Islet precursor cell (in vitro differentiated cells): ENCODE measurements at places on chromosomes 3 and 15.

GRCh38 chr3:176839466-176839865, 357.8 kb downstream of the TBL1XR1 start:
- no peak for DNase-seq

DNA sequence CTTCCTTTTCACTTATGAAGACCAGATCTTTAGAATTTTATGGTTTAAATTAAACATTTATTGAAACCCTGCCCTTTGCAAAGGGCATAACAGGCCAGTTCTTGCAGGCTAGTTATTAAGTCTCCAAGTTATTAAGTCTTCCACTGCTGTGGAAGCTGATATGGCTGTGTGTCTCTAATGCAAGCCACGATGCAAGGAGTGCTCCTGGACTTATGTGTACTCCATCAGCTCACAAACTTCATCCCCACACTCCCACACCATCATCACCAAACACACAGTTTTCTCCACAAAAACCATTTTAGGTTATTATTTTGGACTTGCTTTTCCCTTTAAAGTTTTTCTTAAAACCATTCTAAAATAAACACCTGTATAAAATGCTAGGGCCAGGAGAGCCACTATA, 62.4 kb downstream of the ZIC4 start:
- DNase-seq = no peak

DNA sequence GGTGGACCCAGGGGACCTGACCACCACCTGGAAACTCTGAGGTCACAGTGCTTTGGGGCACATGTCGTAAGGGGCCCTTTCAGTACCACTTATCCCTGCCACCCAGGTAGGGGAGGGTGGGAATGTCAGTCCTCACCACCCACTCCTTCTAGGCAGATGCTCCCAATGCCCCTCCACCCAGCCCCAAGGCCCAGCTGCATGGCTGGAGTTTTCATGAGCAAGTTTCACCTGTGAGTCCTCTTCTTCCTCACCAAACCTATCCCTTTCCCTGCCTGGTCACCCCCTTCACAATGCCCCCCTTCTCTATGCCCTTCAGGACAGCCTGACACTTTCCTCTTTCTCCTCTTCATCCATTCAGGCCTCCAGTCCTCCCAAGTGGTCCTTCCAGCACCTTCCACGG, 9.8 kb downstream of the FAM174B start:
- peak; percentile 47 for DNase-seq

GRCh38 chr15:26235864-26236263, 372.7 kb upstream of the ATP10A start:
- no peak for DNase-seq

GRCh38 chr3:74200952-74201351, 413.5 kb downstream of the CNTN3 start:
- DNase-seq = no peak

- DNase-seq = peak; percentile 88
Observed at GRCh38 chr15:41621200-41622193, 38.7 kb upstream of the MGA start.

- no peak for DNase-seq
Observed at GRCh38 chr3:136645915-136646314, 106.3 kb downstream of the STAG1 start.

DNA sequence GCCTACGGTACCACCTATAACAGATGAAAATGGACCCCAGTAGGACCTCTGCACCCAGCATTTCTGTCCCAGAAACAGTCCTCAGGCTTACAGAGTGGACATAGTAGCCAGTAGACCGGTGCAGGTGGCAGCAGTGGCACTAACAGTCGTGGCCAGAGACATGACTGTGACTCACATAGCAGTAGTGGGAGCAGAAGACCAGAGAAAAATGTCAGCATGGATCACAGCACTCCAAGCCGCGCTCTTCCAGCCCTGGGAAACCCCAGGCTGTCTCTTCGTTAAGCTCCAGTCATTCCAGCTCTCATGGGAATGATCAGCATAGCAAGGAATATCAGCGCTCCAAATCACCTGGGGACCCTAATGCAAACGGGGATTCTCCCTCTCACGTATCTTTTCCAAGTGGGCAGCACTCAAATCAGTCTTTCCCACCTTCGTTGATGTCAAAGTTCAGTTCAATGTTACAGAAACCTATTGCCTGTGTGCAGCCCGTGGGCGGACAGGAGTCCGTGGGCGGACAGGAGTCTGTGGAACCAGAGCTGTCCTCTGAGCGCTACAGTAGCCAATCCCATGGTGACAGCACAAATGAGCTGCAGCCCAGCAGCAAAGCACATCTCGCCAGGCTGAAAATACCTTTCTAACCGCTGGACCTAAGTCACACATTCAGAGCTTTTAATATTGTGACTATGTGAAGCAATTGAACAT, 10.5 kb downstream of the BFSP2 start:
- no peak for DNase-seq

DNA sequence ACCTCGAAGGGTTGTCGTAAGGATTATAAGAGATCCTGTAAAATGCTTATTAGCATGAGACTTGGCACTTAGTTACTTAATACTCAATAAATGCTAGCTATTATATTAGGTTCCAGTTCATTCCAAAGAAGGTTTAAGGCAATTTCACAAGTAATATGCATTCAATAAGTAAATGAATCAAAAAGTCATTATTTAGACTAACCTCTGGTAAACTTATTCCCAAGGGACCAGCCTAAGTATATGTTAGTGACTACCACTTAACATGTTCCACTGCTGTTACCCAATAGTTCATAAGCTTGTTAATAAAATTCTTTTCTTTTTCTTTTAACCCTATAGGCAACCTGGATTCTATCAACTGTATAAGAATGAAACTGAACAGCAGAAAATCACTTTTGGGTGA, 5.1 kb downstream of the PDCD10 start:
- no peak for DNase-seq

GRCh38 chr15:51752888-51753287, 1.5 kb downstream of the TMOD2 start:
- DNase-seq = no peak

DNA sequence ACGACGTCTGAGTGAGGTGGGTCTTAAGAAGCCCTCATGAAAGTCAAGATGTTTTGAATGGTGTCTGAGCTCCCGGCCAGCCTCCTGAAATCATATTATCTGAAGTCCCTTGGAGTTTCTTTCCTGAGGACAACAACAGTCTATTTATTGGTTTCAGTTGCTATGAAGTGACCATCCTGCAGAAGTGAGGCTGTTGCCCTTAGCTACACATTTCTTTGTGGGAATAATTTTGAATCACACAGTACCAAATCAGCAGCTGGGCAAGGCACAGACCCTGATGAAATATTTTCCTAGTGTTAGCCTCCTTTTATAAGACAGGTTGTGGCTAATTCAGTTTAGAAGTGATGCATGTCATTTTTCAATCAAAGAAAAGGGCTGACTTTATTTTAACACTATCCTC, 220.7 kb upstream of the AZI2 start:
- DNase-seq = no peak

- peak; percentile 91 for DNase-seq
Observed at GRCh38 chr3:197599089-197599765, 43.5 kb upstream of the BDH1 start.

DNA sequence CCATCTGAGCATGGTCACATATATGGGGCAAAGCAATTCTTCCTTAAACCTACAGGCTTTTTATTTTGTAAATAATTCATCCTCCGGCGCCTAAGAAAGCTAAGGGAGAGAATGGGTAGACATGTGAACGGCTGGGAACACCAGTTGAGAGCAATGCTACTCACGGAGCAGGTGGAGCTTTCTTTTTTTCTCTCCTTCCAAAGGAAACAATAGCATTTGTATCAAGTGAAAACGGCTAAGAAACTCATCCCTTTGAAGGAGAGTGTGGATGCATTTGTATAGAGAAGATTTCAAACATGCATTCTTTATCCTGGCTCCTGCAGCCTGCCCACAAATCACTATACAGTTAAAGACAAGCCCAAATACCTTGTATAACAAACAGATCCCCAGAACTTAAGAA, 637.8 kb downstream of the MAGI1 start:
- DNase-seq = no peak

DNA sequence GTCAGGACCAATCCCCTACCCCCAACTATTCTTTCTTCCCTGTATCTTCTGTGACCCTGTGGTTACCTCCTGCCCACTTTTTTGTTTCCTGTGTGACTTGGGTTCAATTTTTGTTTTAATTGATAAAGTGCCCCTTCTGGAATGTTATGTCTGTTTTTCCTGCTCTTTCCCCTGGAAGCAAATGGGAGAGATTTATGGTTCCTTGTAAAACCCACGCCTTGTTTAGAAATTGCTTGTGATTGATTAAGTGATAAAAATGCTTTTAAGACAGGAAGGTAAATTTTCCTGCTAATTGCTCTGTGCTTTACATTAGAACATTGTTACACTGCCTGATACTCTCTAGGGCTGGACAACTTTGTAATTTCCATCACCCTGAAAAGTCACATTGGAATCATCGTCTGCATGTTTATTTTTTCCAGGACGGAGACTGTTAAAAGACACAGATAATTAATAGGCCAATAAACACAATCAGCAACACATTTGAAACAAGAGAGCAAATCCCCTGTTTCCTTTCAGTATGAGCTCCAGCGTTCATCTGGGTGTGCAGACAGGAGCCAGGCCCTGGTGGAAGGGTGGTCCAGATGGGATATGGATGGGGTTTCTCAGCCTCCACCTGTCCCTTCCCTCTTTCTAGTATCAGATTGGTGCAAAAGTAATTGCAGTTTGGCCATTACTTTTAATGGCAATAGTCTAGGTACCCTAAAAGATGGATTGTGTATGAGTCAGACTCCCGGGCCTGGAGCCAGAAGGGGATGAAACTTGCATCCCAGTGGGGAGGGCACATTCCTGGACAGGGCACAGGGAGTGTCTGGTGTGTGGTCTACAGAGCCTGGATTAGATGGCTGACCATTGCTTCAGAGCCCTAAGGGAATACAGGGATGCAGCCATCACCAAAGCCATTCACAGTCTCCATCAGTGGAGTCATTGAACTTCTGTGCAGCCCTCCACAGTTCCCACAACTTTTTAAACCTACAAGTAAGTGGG, 58.1 kb upstream of the AGBL1 start:
- peak; percentile 85 for DNase-seq

DNA sequence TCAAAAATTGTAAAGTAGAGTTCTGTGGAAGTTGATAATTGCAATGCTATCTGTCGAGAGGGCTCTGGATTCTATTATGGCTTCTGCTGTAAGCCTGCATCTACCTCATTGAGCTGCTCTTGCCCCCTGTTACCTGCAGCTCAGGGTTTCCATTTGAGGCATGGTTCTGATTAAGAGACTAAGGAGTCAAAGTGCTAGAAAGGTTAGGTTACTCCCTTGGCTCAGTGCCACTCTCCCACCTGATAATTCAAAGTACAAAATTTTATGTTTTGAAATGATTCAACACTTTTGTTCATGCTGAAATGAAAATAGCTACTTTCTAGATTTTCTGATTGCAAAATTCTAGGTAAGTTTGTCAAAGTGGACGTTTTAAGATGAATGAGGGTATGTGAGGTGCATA, 220.5 kb upstream of the SATB1 start:
- DNase-seq = no peak

DNA sequence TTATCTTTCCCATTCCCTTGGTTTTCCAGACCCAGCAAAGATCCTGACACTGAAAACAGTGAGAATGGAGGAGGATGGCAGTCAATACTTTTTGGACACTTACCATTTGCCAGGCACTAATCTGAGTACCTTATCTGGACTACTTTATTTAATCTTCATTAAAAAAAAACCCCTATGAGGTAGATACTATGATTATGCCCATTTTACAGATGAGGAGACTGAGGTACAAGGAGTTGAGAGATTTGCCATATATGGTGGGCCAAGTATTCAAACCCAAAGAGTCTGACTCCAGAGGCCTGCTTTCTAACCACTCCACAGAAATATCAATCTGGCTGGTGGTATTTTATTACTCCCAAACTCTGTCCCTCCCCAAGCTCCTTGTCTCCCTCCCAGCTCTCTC, 19.6 kb downstream of the HCN4 start:
- no peak for DNase-seq

DNA sequence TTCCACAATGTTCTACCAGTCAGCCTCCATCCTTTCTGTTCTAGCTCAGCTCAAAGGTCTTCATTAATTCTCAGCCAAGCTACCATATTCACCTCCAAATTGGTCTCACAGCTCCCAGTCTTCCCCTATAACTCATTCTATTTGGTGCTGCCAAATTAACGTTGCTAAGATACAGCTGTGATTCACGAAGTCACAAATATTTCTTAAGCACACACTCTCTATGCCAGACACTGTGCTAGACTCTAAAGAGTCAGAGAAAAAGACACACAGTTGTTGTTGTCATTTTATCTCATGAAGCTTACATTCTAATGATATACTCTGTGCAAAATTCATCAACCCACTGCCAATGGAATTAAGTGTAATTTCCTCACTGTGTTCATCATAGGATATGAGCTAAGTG, 102.8 kb downstream of the FRMD5 start:
- DNase-seq = no peak

DNA sequence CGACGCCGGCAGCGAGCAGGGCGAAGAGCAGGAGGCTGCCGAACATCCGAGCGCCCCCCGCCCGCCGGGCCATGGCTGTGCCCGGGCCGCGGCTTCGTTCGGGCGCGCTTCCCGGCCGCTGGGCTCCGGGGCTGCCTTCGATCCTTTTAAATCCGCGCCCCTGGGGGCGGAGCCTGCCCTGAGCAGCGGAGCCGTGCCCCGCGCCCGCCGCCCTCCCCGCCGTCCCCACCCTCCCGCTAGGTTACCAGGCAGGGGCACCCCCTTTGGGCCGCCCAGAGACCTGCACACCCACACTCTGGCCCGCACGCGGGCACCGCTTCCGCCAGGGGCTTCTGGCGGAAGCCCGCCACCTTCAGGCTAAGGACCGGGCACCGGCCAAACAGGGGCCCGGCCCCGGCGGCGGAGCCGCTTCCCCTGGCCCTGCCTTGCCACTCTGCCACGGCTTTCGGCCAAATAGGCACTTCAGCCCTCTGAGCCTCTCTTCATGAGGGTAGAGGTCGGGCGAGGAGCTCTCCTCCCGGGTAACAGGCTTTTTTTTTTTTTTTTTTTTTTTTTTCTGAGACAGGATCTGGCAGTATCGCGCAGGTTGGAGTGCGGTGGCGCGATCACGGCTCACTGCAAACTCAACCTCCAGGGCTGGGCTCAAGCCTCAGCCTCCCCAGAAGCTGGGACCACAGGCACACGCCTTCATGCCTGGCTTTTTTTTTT, at the start of gene NMB:
Gene NMB, minus strand, starts transcription at position 120 of the 708 bp plus-strand sequence. Its CDS starts 47 bp downstream, at position 73.
- DNase-seq = peak; percentile 93

- no peak for DNase-seq
Observed at GRCh38 chr3:33537133-33537532, 96.9 kb upstream of the UBP1 start.
